ENCODE measurements at places on chromosomes 7 and 10.

GRCh38 chr7:84337429-84337828 is 142.8 kb upstream of the SEMA3A start:
- no peak for DNase-seq

DNA sequence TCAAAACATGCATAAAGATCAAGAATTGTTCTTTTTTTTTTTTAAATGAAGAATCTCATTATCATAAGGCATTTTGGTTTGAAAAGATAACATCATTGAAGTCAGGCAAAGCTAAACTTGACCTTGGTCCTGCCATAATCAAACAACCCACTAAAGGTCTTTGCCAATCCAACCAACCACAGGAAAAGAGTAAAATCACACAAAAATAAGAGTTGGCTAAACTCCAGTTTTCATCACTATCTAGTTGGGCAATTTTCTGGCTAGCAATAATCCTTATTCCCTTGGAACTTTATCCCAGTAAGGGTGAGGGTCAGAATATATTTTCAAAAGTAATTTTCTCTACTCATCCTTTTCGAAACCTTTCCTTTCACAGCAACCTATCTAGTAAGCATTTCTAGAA is 62.4 kb downstream of the HIBADH start:
- no peak for DNase-seq

- DNase-seq, result no peak
Measured at GRCh38 chr10:33355274-33355673, 20.8 kb upstream of the NRP1 start.

DNA sequence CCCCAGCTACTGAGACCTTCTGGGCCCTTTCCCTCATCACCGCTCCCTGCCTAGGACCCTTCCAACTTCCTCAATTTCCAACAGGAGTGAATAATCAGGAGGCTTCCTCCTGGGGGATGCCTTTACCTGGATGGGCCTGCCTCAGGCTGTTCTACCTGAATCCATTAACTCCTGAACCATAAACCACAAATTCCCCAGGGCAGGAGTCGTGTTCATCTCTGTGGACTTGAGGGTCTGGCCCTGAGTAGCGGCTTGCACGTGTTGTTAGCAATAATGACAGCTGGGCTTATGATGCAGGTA is 105.1 kb upstream of the GPR26 start:
- no peak for DNase-seq

All from NCI-H2081 (cell line).